Caki2 (cell line): ENCODE measurements at places on chromosomes 2 and 18.

DNA sequence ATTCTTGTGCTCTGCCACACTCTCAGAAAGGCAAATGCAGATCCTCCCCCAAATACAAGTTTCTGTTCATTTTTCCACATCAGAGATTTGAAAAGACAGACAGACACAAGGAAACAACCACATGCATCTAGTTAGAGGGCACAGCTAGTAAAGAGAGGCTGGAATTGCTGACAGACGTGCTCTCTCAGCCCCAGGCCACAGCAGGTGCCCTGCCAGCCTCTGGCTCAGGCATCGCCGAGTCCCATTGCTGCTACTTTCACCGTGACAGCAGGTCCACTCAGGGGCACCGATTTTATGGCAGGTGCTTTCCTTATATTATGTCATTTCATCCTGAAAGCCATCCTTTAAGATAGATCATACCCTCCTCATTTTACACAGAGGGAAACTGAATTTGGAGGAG is 507.5 kb downstream of the EIPR1 start:
- no peak for DNase-seq

DNA sequence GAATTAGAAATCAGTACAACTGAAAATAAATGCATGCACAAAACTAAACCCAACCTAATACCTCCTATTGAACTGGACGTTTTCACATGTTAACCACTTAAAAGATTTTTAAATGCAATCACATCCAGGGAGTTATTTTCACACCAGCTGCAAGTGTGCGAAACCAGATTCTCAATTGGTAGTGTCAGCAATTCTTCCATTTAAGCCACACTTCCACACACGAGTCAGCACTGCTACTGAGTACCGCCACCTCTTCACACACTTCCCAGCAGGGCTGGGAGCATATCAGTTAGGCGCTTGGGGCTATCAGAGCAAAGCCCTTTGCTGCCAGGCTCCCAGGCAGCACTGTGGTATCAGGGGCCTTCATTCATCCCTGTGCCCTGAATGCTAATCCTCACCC is 14.2 kb downstream of the ERCC3 start:
- no peak for DNase-seq

GRCh38 chr18:75247611-75248421 is 37.2 kb downstream of the TSHZ1 start:
- DNase-seq, result no peak

GRCh38 chr2:202104286-202104870 is 31.3 kb downstream of the KIAA2012 start:
- DNase-seq, result peak; percentile 26

- no peak for DNase-seq
These were observed 167.3 kb upstream of the HS6ST1 start for GRCh38 chr2:128485761-128486639.
